ENCODE measurements at places on chromosomes 4 and X.

DNA sequence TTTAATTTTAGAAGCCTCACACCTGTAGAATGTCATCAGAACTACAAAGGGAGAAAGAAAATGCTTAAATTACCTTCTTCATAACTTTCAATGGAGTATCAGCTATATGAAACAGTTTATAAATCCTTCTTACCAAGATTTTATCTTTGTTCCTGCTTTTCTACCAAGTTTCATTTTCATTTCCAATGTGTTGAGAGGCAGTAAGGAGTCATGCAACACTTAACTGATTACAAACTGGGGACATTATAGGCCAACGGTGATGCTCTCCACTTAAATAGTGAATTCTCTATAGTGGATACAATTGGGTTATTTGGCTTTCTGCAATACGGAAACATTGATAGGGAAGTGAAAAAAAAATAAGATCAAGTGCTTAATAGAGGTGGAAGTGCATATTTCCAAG is 145.2 kb upstream of the FTHL17 start:
- no peak for DNase-seq

DNA sequence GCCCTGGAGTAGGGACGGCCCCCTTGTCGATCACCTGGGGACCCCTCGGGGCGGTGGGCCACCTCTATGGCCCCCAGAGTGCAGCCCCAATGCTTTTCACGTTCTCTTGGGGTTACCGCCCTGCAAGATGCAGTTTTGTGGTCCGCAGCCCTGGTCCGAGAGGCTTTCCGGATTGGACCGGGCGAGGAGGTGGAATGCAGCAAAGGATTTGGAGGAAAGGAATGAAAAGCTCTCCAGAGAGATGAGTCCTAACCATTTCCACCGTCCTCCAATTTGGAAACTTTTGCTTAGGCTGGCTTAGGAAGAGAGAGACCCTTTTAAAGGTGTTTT is 601 bp downstream of the SLC25A43 start:
- peak; percentile 38 for DNase-seq

GRCh38 chr4:51851090-51851936 is 8.4 kb downstream of the DCUN1D4 start:
- DNase-seq: no peak

DNA sequence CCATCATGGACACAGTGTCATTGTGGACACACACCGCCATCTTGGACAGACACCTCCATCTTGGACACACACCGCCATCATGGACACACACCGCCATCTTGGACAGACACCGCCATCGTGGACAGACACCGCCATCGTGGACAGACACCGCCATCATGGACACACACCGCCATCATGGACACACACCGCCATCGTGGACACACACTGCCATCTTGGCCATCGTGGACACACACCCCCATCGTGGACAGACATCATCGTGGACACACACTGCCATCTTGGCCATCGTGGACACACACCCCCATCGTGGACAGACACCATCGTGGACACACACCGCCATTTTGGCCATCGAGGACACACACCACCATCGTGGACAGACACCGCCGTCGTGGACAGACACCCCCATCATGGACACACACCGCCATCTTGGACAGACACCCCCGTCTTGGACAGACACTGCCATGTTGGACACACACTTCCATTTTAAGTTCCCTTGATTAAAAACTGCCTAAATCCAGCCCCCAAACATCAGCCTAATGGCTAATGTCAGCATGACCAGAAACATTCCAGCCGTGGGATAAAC is 9.1 kb downstream of the ASMTL start:
- peak; percentile 7 for DNase-seq

GRCh38 chrX:74284391-74284952 is 19.5 kb upstream of the ZCCHC13 start:
- DNase-seq: no peak

DNA sequence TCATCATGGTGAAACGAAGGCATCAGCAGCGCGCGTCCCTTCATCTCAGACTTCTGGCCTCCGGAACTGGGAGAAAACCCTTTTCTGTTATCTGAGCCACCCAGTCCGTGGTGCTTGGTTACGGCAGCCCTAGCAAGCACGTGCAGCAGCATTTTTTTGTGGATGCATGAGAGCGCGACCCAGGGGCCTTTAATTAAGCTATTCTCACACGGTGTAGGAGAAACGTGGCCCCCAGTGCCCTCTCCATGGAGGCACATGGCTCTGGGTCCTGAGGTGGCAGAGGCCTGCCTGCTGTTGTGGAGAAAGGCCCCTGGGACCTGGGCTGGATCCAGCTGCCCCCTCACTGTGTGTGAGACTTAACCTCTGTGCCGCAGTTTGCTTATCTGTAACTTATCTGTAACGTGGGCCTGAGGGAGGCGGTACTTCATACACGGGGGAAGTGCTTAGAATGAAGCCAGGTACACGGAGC is 9.5 kb downstream of the CLCN4 start:
- DNase-seq: no peak

GRCh38 chr4:184548648-184549341 is 74.4 kb upstream of the IRF2 start:
- peak; percentile 26 for DNase-seq

DNA sequence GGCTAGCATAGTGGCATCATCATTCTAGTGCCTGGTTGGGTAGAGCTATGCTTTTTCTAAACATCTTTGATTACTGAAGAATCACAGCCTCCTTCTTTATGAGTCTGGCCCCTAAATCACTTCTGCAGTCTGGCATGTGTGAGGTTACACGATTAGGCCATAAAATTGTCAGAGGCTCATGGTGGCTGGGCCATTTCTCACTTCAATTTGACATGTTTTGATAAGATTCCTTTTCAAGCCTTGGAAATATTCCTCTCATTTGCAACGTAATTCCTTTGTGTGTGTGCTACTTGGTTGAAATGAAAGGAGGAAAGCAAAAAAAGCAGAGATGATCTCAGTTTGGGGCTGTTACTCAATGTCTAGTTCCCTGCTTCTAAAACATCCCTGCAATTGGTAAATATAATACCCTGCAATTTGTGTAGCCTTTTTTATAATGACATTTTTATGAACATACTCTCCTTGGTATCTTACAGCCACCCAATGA is 6.2 kb downstream of the CCKAR start:
- DNase-seq: no peak

DNA sequence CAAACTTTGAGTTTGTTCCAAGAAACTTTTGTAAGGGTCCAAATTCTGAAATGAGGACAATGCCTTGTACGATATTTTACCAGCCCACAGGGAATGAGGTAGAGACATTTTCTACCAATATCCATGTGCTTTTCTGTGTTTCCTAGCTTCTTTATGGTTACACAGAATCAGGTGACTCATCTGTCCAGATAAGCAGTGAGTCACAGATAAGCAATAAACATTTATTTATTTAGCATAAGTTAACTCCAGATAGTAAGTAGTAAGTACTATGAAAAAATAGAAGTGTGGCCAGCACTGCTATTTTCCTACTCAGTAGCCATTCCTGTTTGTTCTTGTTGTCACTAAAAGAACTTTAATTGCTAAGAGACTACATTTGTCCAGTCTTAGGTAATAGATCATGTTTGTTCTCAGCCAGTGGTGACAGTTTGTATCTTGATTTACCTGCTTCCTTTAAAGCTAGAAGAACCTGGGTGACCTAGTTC is 7.4 kb downstream of the AFF1 start:
- no peak for DNase-seq

GRCh38 chr4:8033829-8034528 is 94.3 kb upstream of the AFAP1 start:
- DNase-seq: no peak

DNA sequence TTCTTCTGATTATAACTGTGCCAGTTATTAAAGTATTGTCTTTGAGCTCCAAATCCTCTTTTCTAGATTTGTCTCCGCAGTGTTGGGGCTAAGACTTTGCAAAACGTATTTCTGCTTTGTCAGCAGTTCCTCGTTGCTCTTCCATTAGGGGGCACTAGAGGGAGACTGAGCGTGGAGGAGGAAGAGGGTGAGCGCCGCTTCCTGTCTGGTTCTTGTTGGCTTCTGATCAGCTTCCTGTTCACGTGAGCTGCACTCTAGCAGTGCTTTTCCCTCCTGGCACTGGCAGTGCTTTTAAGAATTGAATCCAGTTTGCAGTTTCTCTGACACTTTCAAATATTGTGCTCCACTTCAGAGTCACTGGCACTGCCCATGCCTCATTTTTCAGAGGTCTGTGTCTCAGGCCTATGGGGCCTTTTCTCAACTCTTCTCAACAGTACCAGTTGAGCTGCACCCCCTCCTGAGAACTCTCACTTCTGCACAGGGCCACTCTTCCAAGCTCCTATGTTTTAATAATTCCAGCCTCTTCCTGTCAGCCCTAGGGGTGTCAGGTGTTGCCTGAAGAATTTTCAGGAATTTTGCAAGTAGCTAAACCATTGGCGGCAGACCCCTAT is 54.4 kb upstream of the LCORL start:
- DNase-seq: peak; percentile 54

DNA sequence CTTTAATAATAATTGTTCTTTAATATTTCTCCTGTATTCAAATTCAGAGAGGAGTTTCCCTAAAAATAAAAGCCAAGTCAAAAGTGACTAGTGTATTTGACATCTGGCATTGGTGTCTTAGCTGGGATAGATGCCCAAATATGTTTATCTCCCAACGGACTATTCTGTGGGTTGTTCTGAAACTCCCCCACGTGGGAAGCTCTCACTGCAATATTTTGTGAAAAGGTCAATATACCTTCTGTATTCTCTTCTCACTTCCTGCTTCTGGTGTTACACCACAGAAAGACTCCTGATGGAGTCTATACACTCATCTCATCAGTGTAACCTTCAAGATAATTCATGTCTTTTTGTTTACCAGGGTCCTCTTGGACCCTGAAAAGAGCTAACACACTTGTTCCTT is 2052.8 kb upstream of the TENM3 start:
- DNase-seq: no peak

- no peak for DNase-seq
These were observed 332.9 kb upstream of the PITX2 start for GRCh38 chr4:110955748-110956147.

GRCh38 chrX:155028877-155029291 is 2.2 kb downstream of the FUNDC2 start:
- no peak for DNase-seq

DNA sequence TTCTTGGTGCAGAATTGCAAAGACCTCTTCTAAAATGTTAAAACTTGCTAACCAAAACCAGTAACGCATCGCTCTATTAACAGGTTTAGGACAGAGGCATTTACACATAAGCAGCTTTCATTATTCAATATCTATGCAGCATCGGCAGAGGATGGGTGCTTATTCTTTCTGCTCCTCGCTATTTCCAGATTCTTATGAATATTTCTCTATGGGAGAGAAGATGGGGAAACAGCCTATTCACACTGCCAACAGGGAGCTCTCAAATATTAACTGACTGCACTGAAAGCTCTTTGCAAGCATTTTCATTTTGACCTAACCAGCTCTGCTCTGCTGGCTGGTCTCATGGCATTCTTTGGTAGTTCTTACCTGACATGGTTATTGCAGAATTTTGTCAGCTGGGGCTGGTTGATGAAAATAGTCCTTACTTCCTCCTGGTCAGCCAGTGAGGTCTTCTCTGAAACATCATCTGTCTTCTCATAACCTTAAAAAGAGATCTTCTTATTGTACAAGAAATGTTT is 30.2 kb downstream of the ATP8A1 start:
- DNase-seq: no peak

- no peak for DNase-seq
These were observed 7.6 kb downstream of the SLC25A43 start for GRCh38 chrX:119406776-119407175.

DNA sequence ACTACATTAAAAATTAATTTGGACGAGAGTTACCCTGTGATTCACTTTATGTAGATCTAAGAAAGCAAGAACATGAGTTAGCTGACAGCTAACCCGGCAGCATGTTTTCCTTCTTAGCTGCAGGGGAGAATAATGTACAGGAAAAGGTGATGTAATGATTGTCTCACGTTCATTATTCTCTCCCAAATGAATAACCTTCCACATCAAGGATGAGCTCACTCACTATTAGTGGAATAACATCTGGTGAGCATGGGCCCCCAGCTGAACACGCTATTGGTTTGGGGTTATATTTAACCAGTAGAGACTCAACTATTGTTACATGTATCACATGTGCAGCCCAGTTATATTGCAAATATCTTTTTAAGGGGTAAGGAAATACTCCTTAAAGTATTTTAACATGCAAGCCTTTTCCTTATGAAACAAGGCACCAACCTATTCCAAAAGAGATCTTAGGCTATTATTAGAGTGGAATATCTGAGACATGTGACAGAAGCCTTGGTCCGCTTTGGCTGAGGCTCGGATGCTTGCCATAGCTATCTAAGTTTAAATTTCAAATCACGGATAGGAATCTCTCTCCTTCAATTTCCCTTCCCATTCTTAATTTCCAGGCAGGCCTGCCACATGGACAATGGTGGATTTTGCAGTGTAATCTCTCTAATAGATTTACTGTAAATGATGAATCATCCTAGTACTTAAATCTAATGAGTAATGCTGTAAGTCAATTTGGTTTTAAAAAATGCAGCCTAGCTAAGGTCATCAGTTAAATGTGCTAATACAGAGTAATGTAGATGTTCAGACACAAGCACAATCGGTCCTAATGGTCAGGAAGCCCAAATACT is 99.0 kb upstream of the OTUD4 start:
- no peak for DNase-seq

- peak; percentile 11 for DNase-seq
These were observed 1237.1 kb downstream of the PCDH19 start for GRCh38 chrX:99172958-99173357.

GRCh38 chr4:79232540-79232939 is 93.3 kb downstream of the NAA11 start:
- DNase-seq: no peak

DNA sequence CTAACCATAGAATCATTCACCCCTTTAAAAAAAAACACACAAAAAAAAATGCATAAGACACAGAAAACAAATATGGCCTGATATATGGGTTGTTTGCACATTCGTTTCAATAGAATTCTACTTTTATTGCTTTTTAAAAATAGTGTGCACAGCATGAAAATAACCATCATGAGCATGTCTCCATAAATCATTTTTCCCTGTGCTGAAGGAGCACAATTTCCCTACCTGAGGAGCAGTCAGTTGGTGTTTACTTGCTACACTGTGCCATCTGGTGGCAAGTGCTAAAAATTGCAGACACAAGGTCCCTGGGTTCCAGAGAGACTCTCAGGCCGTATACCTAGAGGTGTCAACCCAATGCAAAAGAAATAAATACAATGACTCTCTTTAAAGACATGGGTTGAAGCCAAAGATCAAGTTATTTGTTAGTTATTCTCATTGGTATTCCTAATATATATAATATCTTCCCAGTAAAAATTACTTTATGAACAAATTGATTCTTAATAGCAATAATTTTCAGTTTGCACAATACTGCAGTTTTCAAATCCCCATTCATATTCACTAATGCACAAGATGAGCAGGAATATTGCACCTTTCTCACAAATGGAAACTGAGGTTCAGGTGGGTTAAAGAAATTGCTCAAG is 551.4 kb downstream of the IQCM start:
- peak; percentile 43 for DNase-seq

GRCh38 chr4:1195109-1195671 is 22.8 kb upstream of the SPON2 start:
- DNase-seq: peak; percentile 5

DNA sequence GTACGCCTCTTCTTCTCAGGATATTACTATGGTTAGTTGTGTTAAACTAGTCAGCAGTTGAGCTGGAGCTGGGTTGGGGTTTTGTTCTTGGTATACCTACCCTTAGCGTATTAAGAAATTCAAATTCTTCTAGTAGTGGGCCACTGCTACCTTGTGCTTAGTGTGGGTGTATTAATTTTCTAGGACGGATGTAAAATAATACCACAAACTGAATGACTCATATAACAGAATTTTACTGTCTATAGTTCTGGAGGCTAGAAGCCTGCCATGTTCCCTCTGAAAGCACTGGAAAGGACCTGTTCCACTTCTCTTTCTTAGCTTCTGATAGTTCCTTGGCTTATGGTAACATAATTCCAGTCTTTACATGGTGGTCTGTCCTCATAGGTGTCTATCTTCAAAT is 1274.7 kb downstream of the ADGRL3 start:
- DNase-seq: no peak

All from WTC11 (cell line).